ENCODE measurements at places on chromosomes 7 and 10.

- DNase-seq: no peak
Measured at GRCh38 chr10:129194181-129194870, 272.7 kb upstream of the MGMT start.

- DNase-seq: peak; percentile 95
Measured at GRCh38 chr7:10939911-10940703, 33.6 kb upstream of the PHF14 start.

GRCh38 chr7:47954231-47954911 lies 6.1 kb upstream of the PKD1L1 start:
- no peak for DNase-seq

- DNase-seq: no peak
Measured at GRCh38 chr10:61480208-61480607, 27.0 kb upstream of the TMEM26 start.

GRCh38 chr7:42494736-42495135 lies 257.7 kb upstream of the GLI3 start:
- no peak for DNase-seq

DNA sequence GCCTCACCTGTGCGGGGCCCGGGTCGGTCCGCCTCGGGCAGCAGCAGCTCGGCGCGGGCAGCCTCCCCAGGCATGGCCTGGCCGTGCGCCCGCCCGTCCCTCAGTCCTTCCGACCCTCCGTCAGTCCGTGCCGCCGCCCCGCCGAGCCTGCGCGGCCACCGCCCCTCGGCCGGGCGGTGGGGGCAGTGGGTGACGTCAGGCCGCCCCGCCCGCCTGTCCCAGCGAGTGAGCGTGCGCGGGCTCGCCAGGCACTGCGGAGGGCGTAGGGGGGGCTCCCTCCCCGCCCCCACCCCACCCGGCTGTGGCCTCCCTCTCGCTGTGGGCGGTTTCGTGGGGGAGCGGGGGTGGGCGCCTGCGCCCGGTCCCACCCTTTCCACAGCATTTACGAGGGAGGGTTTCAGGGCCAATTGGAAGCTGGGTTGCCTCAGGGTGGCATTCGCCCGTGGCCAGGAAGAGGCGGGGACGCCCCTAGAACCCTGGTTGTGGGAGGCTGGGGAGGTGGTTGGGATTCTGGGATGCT lies at the start of gene NACAD:
NACAD (minus strand) TSS at position 149 of the 520 bp plus-strand sequence; CDS start at position 74, 75 bp downstream.
- peak; percentile 85 for DNase-seq

GRCh38 chr10:87656431-87657072 lies 3.1 kb upstream of the PAPSS2 start:
- DNase-seq: peak; percentile 34

Measured in NCI-H146 (cell line).